ENCODE measurements at places on chromosomes 1 and 21. TPM values are rescaled to one million over a fixed set of nuclear protein-coding genes. Genes with fewer than 3 reads are reported as not detected.

Gene COL9A2
- 4.5 TPM for total RNA-seq

Gene KRTAP13-4
- not detected for total RNA-seq

DNA sequence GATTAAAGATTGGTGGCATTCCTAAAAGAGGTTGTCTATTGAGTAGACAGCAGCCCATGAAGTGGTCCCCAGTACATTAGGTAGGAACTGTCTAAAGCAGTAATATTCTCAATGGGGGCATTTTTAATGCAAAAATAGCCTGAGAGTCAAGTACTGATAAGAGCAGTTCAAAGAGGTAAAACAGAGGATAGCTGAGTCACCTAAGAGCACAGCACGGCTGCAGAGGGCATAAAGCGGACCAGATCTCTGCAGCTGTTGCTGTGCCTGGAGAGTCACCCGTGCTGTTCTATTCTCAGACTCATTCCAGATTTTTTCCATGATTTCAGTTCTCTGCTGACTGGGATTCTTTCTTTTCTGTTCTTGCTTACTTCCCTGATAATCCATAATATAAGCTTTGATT, 313.2 kb downstream of the OLFM3 start:
- no peak for DNase-seq

GRCh38 chr1:100184536-100184935, 6.5 kb upstream of the LRRC39 start:
- no peak for DNase-seq

GRCh38 chr1:158600735-158601134, 4.3 kb upstream of the OR10Z1 start:
- DNase-seq: no peak

GRCh38 chr1:31688233-31688918, 15.4 kb downstream of the COL16A1 start:
- no peak for DNase-seq

- no peak for DNase-seq
Observed at GRCh38 chr1:153968000-153968363, 280 bp downstream of the CREB3L4 start.

GRCh38 chr1:189782295-189782694, 695.4 kb downstream of the BRINP3 start:
- DNase-seq: no peak

- DNase-seq: no peak
Observed at GRCh38 chr1:40266786-40267535, 8.9 kb downstream of the ZMPSTE24 start.

Gene INTS7
- 10.5 TPM for total RNA-seq

DNA sequence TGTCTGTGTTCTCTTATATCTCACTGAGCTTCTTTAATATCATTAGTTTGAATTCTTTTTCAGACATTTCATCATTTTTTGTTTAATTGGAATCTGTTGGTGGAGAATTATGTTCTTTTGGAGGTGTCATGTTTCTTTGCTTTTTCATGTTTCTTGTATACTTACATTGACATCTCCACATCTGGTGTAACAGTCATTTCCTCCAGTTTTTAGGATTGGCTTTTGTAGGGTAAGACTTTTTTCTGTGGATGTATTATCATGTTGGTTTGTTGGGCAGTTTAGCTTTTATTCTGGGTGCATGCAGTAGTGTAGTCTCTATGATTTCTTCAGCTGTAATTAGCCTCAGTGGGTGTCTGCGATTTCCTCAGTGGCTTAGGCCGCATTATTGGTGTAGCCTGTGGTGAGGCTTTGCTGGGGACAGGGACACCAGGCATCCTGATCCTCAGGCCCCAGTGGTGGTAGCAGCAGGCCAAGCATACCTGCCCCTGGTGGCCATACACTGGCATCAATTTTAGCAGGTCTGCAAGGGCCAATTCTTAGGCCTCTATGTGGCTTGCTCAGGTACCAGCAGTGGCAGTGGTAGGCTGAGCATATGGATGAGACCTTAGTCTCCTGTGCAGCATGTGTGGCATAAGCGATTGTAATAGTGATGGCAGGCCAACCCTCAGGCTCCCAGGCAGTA, 77.6 kb upstream of the SAMD13 start:
- DNase-seq: no peak

Gene PAQR7
- 6.9 TPM for total RNA-seq

Gene YTHDF2
- total RNA-seq: 50.6 TPM
